ENCODE measurements at places on chromosomes 3 and 15. TPM values are rescaled to one million over a fixed set of nuclear protein-coding genes. Genes with fewer than 3 reads are reported as not detected.

Gene DENND4A
- 13.7 TPM for total RNA-seq

Gene KBTBD8
- total RNA-seq: 4.9 TPM

Gene PLAAT1
- total RNA-seq: 16.7 TPM

Gene LHFPL4
- 0.69 TPM for total RNA-seq

Gene LTK
- total RNA-seq: not detected

Gene CKMT1B
- not detected for total RNA-seq

GRCh38 chr3:186879781-186880180 lies 37.3 kb downstream of the ADIPOQ start:
- no peak for DNase-seq

DNA sequence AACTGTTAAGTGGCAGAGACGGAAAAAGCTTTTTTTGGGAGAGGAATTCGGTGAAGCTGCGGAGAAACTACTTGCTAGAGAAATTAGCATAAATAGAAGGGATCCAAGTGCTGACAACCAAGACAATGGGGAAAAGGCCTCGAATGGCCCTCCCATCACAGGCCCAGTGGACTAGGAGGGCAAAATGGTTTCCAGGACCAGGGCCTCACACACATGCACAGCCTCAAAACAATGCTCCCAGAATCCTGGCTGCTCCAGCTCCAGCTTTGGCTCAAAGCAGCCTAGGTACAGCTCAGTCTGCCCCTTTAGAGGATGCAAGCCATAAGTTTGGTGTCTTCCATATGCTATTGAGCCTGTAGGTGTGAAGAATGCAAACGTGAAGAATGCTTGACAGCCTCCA lies 388.2 kb downstream of the OTOL1 start:
- DNase-seq: no peak

DNA sequence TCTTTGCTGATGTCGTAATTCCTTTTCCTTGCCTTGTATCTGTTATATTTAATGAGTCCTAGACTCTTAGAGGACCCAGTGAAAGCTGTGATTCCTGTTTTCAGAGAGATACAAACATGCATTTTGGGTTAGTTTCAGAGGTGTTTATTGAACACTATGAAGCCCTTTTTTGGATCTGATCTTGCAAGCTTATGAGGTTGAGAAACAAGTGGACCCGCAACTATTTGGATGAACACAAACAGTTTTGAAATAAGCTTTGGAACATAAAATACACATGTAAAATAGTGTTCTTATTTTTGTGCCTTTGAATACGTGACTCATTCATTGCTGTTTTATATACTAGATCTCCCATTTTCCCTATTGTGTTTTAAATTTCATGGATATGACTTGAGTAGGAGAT lies 33.5 kb downstream of the SNRK start:
- DNase-seq: no peak

All from MG63 (cell line).